ENCODE measurements at places on chromosomes 2 and 18. TPM values are rescaled to one million over a fixed set of nuclear protein-coding genes. Genes with fewer than 3 reads are reported as not detected.

NAT8 gene
- total RNA-seq: not detected

ARHGAP25 gene
- total RNA-seq: 324 TPM

ASB18 gene
- total RNA-seq: not detected

NPAS2 gene
- total RNA-seq: not detected

ANKRD62 gene
- not detected for total RNA-seq

Measured in activated B cell treated with CpG ODN at 0.5 μM for 24 hours (primary cell).